Mesenchymal stem cell (in vitro differentiated cells and primary cell): ENCODE measurements at places on chromosomes 1 and 21.

DNA sequence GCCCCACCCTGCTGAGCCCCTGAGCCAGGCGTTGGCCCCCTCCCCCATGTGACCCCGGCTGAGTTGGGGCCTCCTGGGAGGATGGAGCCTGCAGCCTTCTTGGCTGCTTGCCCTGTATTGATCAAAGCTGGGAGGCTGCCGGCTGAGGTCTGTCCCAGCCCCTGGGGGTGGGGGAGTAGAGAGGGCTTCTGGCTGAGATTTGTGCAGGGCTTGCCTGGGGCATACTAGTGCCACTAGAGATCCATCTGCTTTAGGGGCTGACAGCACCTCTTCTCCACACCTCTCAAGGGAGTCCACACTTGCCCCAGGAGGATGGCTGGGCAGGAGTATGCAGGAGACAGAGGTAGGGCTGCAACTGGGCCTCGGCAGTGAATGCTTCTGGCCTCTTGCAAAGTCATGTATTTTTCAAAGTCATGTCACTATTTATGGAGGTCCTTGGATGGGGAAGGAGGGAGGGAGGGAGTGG lies 53.6 kb upstream of the SSBP3 start:
- no peak for DNase-seq

GRCh38 chr1:180231936-180232335 lies 1.9 kb downstream of the LHX4 start:
- no peak for DNase-seq

DNA sequence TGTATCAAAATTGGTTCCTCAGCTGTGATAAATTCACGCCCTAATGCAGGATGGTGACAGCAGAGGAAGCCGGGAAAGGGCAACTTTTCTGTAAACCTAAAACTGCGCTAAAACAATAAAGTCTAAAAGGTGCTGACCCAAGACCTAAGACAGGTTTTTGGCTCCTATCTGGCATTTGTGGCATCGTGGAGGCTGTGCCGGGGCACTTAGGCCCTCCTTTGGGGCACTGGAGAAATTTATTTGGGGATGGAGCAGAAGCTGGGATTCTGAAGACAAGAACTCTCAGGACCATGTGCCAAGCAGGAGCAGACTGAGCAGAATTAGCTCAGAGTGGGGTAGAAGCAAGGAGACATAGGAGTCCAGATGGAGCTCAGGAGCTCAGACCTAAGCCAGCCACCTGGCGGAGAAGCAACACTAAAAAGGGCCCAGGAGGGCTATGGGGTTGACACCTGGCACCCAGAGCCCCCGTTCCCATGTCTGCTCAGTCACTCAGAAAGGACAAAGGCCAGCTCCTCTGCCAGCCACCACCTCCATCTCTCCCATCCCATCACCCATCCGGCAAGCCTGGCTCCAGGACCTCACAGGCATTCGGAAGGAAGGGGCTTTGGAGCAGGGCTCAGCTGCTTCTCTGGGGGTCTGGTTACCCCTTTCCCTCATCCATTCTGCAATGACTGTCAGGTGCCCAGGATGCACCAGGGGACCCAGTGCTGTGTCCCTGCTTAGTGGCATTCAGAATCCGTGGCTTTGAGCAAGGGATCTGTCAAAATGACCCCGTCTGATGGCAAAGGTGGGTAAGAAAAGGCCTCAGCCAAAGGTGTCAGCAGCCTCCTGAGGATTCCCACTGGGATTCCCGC lies 347.7 kb downstream of the NPHP4 start:
- DNase-seq, result no peak

- DNase-seq, result peak; percentile 83
Measured at GRCh38 chr1:153946622-153947241, at the start of gene DENND4B. TSS of gene DENND4B (minus strand) at chr1:153946718. CDS start at chr1:153944374, 2,344 bp downstream.

- DNase-seq, result peak; percentile 28
Measured at GRCh38 chr21:38266732-38267131, 9.9 kb downstream of the KCNJ15 start.

GRCh38 chr21:37408464-37409193 lies 42.1 kb downstream of the DYRK1A start:
- DNase-seq, result peak; percentile 34

- DNase-seq, result peak; percentile 35
Measured at GRCh38 chr1:232511172-232511571, 118.8 kb downstream of the SIPA1L2 start.

DNA sequence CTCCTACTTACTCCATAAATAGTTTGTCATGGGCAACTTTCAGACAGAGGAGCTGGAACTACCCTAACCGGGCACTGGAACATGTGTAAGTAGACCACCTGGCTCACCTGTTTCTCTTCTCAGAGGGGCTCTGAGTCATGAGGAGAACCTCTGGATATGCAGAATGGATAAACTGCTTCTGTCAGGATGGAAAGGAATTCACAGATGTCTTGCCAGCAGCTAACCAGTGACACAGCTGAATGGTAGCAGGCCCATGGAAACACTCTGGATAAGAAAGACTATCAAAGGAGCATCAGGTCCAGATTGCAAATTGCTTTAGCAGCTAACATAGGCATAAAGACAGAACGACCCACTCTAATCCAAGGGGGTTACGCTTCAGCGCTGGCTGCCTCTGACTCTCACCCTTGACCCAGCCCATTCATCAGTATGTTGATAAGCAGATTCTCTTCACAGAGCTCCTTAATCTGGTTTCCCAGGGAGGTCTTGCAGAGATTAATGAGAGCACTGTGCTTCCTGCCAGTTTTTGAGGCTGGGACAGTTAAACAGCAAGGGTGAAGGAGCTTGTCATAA lies 54.2 kb downstream of the HIVEP3 start:
- peak; percentile 47 for DNase-seq

DNA sequence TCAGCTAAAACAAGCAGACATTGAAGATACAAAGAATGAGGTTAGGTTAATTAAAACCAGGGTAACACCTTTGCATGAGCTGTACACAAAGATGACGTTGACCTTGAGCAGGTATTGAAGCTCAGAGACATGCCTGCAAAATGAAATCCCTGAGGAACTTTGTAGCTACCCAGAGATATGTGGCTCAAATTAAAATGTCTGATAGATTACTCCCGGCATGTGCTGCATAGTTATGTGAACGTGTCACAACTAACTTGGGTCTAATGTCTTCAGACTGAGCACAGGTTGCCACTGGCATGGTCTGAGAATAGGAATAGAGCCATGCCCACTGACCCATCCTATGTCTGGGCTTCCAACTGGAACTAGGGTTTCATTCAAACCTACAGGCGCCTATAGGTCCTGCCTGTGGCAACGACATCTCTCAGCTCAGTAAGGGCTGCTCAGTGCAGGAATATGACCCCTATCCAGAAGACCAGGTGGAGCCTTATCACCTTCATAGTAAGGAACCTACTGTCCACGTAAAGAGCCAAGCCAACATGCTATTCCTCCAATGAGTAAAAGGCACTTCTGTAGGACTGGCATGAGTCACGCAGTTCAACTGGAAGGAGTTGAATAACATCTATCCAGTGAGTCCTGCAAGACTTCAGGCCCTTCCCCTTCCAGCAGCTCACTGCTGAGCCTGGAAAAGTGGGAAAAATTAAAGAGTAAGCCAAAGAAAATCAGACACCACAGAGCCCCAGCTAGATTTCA lies 60.7 kb downstream of the PRKAB2 start:
- no peak for DNase-seq

- no peak for DNase-seq
Measured at GRCh38 chr1:171501305-171502024, 16.1 kb downstream of the PRRC2C start.

DNA sequence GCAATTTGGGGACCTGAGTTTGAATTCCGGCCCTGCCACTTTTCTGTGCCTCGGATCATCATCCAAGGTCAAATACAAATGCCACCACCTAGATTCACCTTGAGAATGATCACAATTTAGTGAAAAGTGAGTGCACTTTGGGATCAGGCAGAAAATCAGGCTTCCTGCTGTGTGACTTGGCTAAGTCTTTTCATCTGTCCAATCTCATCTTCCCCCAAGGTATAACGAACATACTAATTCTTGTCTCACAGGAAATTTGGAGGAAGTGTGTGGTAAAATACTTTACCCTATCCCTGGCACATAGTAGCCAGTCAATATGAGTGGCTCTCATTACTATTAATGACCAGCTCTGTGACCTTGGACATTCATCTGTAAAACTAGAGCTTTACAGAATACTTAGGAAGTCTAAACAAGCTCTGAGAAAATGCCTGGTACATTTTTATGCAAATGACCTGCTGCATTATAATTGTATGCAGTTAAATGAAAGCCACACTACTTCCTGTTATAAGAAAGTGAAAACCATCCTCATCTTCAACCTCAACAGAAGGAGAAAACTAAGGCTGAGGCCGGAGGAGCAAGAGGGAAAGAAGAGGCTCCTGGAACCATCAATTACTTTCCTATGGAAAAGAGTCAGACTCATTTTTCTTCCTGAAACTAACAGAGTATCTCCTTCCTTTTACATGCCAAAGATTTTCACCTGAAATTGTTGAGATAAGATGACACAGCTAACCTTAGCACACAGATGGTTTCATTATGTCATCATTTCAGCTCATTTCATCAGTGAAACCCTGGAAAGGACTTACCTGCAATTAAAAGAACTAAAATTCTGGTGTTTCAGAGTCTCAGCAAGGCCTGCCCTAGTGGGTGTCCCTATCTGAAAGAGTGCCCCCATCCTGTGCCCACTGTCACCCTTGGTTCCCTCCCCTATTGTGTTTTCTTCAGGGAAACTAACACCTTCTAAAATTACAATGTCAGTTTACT lies 32.6 kb upstream of the RGS8 start:
- DNase-seq, result no peak

- peak; percentile 88 for DNase-seq
Measured at GRCh38 chr1:181033799-181034451, at the start of gene MR1. TSS of gene MR1 (plus strand) at chr1:181033983. CDS start at chr1:181034008, 25 bp downstream.

GRCh38 chr1:223233019-223233409 lies 90.0 kb upstream of the TLR5 start:
- no peak for DNase-seq

- DNase-seq, result no peak
Measured at GRCh38 chr1:228648647-228649383, 86.5 kb upstream of the RHOU start.

DNA sequence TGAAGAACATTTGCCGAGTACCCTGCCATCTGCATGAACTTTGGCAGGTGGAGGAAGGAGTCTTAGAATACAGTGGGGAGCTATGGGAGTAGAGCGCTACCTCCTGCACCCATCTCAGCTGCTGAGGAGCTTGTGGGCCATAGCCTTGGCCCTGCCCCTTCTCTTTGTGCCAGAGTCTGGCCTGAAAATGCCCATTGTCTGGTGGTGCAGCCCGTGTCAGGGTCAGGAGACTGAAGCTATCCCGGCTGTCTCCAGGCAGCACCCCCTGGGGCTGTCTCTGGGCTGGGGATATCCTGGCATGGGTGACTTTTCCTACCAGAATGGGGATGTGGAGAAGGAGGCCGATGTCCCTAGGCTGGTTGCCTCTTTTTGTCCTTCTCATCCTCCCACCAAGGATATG lies 7.3 kb downstream of the IPO13 start:
- DNase-seq, result no peak

- no peak for DNase-seq
Measured at GRCh38 chr1:165551469-165551868, 7.7 kb downstream of the LRRC52 start.

GRCh38 chr1:182196897-182197870 lies 135.7 kb upstream of the ZNF648 start:
- no peak for DNase-seq

DNA sequence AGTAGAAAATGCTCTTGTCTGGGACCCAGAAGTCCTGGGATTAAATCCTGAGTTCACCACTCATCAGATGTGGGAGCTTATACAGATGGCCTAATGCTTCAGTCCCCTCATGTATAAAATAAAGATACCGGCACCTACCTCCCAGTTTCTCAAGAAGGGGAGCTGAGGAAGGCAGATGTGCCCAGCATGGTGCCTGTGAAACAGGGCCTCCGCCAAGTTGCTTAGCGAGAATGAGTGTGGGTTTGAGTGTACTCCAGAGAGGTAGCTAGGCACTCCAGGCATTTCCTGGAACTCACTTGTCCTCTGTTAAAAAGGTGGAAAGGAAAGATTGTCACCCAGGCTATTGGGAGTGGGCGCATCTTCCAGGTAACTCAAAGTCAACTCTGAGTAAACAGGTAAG lies 37.8 kb downstream of the IER5 start:
- DNase-seq, result no peak

- no peak for DNase-seq
Measured at GRCh38 chr21:17697473-17697872, 84.8 kb upstream of the BTG3 start.

DNA sequence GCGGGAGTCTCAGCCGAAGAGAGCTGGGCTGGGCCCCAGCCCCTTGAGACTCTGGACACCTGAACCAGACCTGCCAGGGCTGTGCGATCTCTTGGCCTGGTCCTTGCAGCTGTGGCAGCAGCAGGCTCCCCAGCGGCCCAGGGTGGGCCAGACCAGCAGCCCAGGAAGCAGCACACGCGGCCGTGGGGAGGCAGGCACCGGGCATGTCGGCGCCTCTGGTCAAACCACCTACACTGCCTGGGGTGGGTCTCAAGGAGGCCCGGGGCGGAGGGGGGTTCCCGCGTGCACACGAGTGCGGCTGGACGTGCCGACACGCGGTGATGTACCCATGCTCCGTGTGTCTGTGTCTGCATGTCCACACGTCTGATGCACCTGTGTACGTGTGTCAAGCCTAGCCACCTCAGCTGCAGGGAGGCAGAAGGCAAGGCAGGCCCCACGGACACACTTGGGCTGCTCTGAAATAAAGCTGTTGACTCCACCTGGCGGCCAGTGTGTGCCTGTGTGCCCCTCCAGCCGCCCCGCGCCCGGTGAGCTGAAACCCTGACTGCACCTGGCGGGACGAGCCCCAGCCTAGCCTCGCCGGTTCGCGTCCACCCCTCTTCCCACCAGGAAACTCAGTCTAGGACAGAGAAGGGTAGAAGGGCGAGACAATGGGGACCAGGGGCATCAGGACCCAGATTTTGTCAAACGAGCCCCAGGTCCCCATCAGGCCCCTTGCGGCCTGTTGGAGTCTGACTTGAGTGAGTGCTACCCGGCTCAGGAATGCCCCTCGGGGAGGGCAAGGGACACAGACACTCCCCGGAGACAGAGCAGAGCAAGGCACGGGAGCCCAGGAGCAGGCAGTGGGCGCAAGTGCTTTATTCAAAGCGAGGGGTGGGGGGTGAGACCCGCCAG lies 11.6 kb downstream of the SCNN1D start:
- DNase-seq, result peak; percentile 65

DNA sequence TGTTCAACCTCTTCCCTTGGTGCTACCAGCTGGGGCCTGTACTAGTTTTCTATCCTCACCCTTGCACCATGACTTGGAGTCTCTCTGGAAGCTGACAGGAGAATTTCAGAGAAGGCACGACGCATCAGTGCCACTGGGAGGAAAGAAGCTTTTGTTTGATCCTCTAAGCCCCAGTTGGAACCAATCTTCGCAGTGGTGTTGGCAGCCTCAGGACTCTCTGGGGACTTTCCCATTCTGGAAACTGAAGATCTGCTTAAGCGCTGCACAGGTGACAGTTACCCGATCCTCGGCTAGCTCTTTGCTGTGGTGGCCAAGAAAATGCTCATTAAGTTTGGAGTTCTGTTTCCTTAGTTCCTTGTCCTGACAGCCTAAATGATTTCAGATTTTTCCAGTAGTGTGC lies 222.3 kb downstream of the RHOU start:
- DNase-seq, result no peak
